ENCODE measurements at places on chromosomes 2 and 18.
A peak's percentile ranks its signal among the peaks of the same experiment; 100 is the strongest.

- H3K27me3 ChIP-seq: no peaks in the 10 kb centered on the region
- H3K4me1 ChIP-seq: no peaks in the 10 kb centered on the region
- H3K4me3 ChIP-seq: no peak overlapping the region
- no peak overlapping the region for H3K27ac ChIP-seq
Observed at GRCh38 chr2:73920577-73921545, 5.8 kb upstream of the DGUOK start.

DNA sequence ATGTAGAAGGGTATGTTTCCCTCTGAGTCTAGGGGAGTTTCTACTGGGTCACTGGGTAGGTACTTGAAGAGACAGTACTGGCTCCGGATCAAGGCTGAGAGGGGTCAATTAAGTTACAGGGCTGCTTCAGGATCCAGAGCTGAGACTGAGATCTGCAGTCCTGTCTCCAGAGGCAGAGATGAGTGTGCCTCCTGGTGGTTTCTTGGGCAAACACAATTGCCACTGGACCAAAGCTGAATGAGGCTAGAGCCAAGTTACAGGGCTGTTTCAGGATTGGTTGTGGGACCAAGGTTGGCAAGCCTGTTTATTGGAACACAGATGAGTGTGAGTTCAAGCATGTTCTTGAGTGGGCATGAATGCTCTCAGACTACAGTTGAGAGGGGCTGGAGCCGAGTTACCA, 157.9 kb downstream of the ADCYAP1 start:
- no peaks in the 10 kb centered on the region for H3K36me3 ChIP-seq
- H3K4me3 ChIP-seq: no peak overlapping the region
- no peaks in the 10 kb centered on the region for H3K27me3 ChIP-seq
- no peak overlapping the region for H3K27ac ChIP-seq
- H3K4me1 ChIP-seq: no peaks in the 10 kb centered on the region

DNA sequence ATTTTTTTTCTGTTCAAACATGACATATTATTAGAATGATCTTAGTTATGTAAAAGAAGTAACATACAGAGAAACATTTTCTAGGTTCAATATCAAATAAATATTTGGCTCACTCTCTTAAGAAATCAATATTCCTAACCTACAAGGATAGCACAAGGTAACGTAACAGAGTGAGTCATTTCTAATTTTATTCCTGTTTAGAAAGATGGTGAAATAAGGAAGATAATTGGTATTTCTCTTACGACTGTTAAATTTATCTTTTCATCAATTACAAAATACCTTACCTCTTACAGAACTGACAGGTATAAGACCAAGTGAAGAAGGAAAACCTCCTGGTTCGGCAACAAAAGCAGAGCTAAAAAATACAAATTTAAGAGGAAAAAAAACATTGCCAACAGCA, 45.1 kb downstream of the PRELID3A start:
- no peak overlapping the region for H3K4me3 ChIP-seq
- no peak for DNase-seq
- no peaks in the 10 kb centered on the region for H3K4me1 ChIP-seq
- no peaks in the 10 kb centered on the region for H3K27me3 ChIP-seq

DNA sequence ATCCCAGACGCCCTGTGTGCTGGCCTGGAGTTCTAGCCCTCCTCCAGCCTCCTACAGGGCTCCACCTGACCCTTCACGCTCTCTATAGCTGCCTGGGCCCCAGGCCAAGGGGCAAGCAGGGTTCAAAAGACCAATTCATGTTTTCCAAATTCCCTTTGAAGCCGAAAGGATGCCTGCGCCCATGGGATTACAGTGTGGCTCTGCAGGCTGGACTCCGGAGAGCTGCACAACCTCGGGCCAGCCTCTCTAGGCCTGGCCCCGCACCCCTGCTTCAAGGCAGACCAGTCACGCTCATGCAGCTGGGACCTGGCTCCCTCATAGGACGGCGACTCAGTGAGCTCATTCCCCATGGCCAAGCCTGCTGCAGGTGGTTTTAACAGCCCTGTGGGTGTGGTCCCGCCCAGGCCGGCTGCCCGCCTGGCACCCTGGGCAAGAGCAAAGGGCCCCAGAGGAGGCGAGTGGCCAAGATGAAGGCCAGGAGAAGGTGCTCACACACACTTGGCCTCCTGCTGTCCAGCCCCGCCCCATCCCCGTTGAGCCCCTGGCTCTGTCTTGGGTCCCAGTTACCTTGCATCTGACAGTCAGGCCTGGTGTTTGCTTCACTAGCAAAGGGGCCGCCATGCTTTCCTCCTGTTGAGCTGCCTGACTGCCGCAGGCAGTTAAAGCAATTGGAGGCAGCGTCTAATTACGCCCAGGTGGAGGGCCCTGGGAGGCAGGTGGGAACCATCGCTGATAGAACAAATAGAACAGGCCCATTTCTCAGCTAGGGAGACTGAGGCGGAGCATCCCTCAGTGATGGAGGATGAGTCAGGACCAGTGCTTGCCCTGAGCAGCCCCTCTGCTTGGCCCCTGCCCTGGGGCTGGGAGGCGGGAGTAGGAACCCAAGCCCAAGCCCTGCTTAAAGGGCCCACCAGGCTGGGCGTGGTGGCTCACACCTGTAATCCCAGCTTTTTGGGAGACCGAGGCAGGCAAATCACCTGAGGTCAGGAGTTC, 56.9 kb downstream of the SMAD7 start:
- peak overlapping the region; percentile 63 for H3K27ac ChIP-seq
- H3K4me1 ChIP-seq: peaks cover 18% of the 10 kb centered on the region
- H3K36me3 ChIP-seq: no peaks in the 10 kb centered on the region
- H3K4me3 ChIP-seq: no peak overlapping the region
- H3K27me3 ChIP-seq: no peaks in the 10 kb centered on the region

DNA sequence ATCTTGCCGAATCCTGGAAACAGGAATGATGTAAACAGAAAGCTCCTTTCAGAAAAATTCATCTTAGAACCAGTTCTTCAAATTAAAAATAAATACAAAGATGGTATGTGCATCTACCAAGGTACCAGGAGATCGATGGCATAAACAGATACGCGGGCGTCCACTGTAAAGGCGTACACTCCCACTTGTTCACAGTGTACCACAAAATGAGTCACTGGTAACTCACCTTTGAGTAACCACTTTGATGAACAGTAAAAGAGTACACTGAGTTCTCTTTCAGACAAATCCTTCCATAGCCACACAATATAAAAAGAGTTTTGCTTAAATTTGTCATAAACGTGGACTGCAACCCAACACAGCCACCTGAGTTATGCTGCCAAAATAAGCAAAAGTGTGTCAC, 128.3 kb downstream of the DNER start:
- H3K27me3 ChIP-seq: no peaks in the 10 kb centered on the region
- no peak for DNase-seq
- no peaks in the 10 kb centered on the region for H3K36me3 ChIP-seq

DNA sequence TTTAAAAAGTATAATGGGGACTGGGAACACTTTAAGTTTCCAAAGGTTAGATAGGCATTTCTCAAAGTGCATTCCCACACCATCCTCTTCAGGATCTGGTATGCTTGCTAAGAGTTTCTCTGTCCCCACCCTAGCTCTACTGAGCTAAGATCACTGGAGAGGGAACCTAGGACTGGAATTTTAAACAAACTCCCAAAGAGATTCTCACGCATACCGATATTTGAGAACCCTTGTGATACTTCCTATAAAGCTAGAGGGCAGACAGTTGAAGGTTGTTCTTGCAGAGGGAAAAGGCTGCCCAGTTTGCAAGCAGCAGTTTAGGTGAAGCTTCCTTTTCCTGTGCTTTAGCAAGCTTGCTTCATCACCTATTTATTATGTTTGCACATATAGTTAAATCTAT, 3.6 kb downstream of the CNRIP1 start:
- H3K4me3 ChIP-seq: no peak overlapping the region
- no peak overlapping the region for H3K27ac ChIP-seq
- H3K36me3 ChIP-seq: no peaks in the 10 kb centered on the region
- H3K27me3 ChIP-seq: no peaks in the 10 kb centered on the region
- no peaks in the 10 kb centered on the region for H3K4me1 ChIP-seq
- DNase-seq: no peak

Measured in prostate gland (tissue), 2 donors.